ENCODE measurements at places on chromosomes 2 and 18.

DNA sequence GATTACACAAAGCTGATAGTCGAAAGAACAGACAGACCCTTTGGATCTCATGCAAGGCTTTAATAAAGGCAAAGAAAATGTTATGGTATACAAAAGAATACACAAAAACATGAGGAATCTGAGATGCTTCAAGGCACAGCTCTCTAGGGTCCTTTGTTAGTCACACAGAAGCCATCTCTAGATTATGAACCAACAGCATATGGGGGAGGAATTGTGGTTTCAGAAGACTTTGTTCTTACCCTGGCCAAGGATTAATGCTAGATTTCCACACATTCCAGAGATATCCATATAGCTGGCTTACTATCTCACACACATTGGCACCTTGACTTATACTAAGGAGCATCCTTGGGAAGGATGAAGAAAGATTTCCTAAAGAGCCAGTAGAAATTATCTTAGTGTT, 206.1 kb downstream of the GULP1 start:
- DNase-seq, result no peak

- no peak for DNase-seq
Measured at GRCh38 chr2:83162421-83162820, 1296.7 kb downstream of the SUCLG1 start.

- DNase-seq, result no peak
Measured at GRCh38 chr2:105737980-105738657, 6.6 kb upstream of the NCK2 start.

DNA sequence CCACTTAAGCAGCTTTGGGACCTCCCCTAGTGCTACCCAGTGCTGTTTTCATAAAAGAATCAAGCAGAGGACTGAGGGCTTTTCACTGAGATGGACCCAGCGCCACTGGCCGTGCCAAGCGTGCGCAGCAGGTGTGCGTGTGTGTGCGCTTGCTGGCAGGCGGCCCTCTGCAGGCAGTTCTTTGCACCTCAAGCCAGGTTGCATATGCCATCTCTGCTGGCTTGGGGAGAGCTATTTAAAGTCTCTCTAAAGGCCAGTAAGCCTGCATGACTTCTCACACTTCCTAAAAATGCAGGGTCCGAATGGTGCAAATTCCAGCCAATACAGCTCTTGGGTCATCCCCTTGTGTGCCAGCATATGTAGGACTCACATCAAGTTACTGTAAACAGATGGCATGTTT, 255.5 kb downstream of the RNF152 start:
- DNase-seq, result no peak

- DNase-seq, result no peak
Measured at GRCh38 chr2:12173271-12173942, 427.0 kb downstream of the LPIN1 start.

DNA sequence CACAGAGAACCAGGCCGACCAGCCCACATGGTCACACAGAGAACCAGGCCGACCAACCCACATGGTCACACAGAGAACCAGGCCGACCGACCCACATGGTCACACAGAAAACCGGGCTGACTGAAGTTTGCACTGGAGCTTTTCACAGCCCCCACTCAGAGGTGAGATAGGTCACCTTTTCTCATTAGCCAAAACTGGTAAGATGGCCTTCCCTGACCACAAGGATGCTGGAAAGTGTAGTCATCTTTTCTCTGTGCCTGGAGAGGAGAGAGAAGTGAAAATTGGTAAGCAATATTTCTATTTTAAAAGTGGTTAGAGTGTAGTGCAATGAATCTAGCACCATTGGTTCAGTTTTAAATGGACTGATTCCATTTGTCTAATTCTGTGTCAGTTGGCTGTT, 247.1 kb downstream of the NEDD4L start:
- no peak for DNase-seq

DNA sequence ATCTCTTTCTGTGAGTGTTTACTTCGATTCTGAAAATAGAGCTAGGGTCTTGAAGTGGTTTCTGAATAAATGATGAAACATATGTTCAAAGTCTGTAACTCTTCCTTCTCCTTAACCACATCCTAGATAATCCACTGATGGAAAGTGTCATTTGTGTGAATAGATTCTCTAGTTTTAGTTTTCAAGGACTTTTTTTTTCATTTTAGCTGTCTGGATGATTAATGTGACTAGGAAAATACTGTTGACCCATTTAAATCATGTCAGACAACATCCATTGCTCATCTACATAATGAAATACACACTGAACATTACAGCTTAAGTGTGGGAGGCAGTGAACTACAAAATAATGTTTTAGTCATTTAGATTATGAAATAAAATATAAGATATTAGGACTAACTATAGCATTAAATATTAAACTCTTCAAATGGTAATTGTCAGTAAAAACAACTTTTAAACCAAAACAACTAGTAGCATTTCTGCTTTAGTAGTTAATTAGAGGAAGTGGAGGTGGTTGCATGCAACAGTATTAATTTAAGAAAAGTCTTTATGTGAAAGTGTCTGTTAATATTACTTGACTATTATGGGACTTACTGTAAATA, 39.1 kb upstream of the DLX1 start:
- no peak for DNase-seq

DNA sequence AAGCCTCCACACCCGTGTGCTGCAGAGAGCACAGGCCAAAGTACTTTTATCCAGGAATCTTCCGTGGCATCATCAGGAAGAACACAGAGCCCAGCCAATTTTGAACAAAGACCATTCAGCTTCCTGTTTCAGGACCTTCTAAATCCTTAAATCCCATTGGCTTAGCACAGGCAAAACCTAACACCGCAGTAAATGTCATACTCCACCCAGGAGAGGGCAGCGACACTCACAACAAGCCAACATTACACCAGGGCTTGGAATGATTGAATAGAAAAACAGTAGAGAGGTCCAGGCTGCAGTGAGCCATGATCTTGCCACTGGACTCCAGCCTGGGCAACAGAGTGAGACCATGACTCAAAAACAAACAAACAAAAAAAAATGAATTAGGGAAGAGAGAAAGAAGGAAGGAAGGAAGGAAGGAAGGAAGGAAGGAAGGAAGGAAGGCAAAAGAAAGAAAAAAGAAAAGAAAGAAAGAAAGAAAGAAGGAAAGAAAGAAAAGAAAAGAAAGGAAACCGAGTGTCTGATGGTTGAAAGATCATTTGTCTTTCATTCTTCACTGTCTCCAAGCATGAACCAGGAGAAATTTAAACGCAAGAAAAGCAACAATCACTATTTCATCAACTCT, 144.6 kb upstream of the SATB2 start:
- no peak for DNase-seq

GRCh38 chr18:22132258-22132657, 37.1 kb upstream of the GATA6 start:
- DNase-seq, result no peak

GRCh38 chr2:178491612-178492011, 11.4 kb downstream of the PLEKHA3 start:
- no peak for DNase-seq

DNA sequence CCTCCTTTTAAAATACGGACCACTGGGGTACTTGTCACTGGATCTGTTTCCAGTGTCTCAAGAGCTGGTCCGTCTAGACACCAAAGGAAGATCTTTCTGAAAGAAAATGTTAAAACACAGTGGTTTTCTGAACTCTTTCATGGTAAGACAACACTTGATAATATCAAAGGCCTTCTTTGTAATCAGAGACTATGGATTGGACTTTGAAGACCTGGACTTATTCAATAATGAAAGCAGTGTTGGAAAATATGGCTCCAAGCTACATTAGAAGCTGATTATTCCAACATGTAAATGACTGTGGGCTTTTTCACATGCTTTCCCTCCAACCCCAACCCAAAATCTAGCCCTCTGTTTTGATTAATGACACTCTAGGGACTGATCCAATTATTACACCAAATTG, 329.4 kb upstream of the LYPD1 start:
- DNase-seq, result no peak

DNA sequence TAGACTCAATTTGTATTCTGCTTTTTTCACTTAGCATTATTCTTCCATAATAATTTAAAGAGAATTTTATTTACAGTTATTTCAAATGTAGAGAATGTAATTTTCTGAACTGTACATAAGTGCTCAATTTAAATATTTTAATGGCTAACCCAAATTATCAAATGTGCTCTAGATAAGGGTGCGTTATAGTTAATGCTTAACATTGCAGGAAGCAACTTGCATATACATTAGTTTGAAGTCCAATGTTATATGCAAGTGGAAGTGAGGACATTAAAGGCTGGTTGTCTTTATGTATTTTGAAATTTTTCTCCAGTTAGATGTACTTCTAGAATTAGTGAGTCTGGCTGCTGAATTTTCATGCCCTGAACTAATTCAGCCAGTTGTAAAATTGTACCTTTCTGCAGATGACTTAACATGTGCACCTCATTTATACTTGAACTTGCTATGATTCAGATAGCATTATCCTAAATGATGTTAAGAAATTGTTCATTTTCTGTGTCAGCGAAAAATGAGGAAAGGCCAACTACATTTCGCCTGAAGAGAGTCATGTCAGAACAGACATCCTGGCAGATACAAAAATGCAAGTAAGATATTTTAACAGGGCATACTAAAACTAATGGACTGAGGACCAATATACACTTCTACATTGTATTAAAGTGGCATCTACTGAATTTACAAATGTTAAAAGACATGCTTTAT, 59.2 kb upstream of the GAREM1 start:
- DNase-seq, result no peak

DNA sequence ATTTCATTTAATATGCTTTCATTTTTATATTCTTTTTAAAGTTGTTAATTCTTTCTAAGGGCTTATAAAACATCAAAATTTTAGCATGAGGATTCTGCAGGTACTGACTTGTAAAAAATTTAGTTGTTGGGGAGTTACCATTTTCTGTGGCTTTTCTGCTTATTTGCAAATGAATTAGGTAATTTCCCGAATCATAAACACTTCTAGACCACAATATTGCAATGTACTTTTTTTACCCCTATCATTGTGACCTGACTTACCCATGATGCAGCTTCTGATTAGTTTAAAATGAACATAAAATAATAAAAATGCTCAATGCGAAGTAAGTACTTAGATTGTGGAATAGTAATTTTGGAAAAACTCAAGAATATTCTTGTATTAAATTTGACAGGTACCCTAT, 11.4 kb downstream of the ARL6IP6 start:
- DNase-seq, result no peak

DNA sequence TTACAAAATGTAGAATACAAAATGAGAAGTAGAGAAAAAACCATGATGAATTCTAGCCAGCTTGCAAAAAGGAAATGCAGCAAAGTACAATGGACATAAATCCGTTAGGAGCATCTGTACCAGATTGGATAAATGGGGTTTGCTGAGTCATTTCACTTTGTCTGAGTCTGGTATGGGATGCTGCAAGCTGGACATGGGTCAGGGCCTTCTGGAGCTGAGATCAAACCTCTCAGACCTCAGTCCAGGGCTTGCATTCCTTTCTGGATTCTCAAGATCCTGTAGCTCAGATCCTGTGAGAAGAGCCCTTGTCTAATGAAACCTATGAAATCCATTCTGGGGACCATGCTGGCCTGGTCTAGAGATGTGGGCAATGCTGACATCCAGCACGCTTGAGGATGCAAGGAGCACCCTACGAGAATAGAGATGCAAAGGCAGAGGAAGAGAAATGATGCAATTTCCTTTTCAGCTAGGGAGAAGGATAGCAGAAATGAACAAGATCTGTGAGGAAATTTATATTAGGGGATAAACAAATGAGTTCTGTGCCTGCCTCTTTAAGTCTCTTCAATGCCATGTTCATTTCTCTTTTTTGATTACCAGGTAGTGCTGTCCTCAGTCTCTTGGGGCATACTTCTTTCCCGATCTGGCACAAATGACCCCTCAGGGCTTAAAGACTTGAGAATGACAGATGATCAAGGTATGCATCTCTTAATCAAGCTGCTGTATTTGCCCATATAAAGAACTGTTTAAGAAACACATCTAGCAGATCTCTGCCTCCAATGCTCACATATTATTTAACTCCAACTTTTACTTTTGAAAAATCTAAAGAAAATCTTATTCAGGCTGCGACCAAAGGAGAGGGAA, 230.4 kb downstream of the MEIS1 start:
- no peak for DNase-seq

DNA sequence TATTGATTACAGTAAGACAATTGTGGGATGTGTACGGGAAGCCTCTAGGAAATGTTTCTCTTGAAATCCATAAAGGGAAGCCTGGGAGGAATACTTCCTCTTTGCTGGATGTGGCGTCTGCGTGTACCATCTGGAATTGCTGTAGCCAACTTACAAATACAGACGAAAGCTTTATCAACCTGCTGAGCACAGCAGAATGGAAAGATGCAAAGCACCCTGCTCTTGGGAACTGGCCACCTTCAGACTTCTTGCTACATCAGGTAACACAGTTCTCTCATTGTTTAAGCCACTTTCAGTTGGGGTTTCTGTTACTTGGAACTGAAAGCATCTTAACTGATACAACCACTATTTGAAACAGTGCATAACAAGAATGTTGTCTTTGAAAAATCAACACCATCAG, 213.8 kb downstream of the HRH4 start:
- DNase-seq, result no peak

DNA sequence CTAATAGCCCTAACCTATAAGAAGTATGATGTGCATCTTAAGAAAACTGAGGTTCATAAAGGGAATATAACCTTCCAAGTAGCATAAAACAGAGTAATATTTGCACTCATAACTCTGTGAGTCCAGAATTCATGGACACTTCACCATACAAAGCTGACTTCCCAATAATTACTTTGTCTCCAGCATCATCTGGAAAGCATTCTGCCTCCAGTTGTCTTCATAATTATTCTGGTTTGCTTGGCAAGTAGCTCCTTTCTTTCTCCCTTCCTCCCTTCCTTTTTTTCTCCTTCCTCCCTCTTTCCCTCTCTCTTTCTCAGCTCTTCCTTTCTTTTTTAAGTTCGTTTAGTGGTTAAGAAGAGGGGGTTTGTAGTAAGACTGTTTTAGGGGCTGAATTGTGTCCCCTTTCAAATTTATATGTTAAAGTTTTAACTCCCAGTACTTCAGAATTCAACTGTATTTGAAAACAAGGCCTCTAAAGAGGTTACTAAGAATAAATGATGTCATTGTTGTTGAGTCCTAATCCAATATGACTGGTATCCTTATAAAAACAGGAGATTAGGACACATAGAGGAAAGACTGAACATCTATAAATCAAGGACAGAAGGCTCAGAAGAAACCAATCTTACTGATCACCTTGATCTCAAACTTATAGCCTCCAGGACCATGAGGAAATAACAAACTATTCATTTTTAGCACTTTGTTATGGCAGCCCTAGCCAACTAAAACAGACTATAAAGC, 28.9 kb downstream of the TFPI start:
- DNase-seq, result no peak
